Kidney glomerular epithelial cell (primary cell): ENCODE measurements at places on chromosomes 3 and 15.

GRCh38 chr3:189267981-189268613, 96.3 kb downstream of the TPRG1 start:
- peak; percentile 50 for DNase-seq

- DNase-seq: peak; percentile 75
Observed at GRCh38 chr3:190058521-190059241, 62.0 kb downstream of the P3H2 start.

- no peak for DNase-seq
Observed at GRCh38 chr15:90020021-90020735, 19.1 kb downstream of the ZNF710 start.

DNA sequence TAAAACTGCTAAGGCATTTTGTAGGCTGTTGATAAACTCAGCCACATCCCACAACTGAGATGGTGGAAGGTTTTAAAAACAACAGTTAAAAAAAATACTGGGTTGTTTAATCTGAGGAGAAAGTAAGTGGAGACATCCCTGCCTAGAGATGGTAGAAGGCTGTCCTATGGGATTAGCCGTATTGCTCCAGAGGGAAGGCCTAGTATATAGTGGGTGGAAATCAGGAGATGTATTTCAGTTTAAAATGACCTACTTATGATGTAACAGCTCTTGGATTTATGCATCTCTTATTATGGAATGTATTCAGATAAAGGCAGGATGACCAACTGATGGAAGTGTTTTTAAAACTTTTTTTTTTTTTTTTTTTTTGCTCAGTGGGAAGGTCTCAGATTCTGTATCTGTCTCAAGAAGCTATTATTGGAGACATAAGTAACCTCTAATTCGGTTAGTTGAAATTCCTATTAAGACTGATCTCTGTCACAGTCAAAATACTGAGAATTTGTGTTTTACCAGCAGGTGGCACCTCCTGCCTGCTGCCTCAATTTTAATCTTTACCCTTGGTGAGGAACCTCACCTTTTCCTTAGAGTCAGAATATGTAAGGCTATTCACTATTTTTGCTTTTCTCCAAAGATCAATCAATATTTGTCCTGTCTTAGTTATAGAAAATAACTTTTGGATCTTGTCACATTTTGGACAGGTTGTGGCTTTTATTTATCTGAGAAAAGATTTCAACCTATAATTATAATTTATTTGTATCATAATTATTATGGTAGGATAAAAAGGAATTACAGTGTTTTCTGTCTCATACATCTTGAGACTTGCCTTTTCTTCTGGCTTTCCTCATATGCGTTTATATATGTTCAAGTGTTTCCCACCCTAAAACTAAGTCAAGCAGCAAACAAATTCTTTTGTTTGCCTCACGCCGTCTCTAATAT, 63.0 kb downstream of the VPS8 start:
- no peak for DNase-seq

GRCh38 chr15:48566668-48567067, 78.8 kb downstream of the FBN1 start:
- no peak for DNase-seq

- DNase-seq: no peak
Observed at GRCh38 chr3:42507761-42508335, 5.4 kb downstream of the VIPR1 start.

- peak; percentile 20 for DNase-seq
Observed at GRCh38 chr3:110419096-110419495, 652.5 kb upstream of the NECTIN3 start.

DNA sequence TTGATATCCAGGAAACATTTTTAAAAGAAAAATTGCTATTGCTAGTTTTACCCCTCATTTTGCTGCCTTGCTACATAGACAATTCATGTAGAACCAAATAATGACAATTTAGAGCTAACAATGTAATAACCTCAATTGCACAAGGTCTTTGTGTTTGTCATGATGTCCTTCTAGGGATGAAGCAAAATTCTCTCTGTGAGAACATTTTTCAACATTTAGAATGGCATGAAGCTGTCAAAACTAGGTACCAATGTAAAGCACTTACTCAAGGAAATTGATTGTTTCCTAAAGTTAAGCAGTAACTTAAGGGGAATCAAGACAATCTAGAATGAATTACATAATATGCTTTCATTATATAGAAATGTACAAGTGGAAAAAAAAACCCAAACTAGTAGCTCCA, 7.9 kb upstream of the FGF7 start:
- DNase-seq: no peak

DNA sequence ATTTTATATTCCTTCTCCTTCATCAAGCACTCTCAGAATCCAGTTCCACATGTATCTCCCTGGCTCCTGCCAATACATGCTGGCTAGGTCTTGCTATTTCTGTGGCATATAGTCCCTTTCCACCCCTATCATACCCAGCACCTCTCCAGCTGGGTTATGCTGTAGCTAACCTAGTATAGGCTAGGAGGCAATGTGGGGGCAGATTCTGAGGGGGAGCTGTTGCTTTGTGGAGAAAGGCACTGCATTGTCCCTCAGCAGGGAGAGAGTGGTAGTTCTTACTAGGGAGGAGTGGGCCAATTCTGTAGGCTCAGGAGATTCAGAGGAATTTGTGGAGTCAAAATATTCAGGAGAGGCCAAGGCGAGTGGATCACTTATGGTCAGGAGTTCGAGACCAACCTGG, 39.4 kb upstream of the UBL7 start:
- no peak for DNase-seq

DNA sequence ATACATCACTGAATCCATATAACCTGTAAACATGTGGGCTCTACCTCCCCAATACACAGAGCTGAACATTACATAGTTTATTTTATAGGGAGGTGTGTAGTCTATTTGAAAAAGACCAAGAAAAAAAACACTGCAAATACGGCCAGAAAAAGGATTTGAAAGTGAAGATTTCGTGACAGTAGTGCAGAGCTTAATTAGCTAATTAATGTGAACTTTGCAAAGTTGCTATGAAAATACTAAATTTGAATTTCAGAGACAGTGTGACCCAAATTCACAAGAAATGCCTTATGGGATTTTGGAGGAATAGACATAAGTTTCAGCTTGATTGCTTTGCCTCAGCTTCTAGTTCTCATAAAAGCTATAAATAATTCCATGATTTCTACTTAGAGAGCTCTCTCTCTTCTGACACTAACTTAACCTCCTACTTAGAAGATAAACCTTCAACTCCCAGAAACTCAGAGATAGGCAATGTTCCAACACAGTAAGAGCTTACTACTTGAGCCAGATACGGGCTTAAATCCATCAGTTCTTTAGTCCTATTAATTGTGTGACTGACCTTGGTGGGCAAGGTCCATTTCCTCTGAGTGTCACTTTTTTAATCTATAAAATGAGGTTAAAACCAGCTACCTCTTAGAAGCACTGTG, 87.3 kb upstream of the THBS1 start:
- DNase-seq: no peak

GRCh38 chr3:114741066-114741465, 406.0 kb downstream of the ZBTB20 start:
- DNase-seq: no peak

GRCh38 chr3:117666812-117667211, 957.2 kb downstream of the TUSC7 start:
- DNase-seq: no peak

- DNase-seq: peak; percentile 78
Observed at GRCh38 chr3:73787620-73788019, 162.9 kb upstream of the PDZRN3 start.

DNA sequence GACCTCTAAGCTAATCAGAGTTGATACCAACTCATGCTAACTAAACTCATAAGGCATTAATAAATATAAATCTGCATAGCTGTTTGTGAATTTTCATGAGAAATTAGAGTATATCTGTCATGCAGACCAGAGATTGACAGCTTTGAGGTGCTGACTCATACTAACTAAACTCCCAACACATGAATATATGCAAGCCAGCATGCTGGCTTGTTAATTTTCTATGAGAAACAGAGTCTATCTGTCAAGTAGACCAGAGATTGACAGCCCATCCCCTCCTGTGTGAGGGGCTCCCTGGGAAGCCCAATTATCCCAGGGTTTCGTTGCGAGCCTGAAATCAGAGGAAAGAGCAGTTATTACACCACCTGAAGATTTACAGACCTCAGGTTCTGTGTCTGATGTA, 69.3 kb downstream of the CD47 start:
- DNase-seq: no peak

- DNase-seq: peak; percentile 34
Observed at GRCh38 chr3:56839784-56840715, 38.3 kb upstream of the ARHGEF3 start.

- peak; percentile 78 for DNase-seq
Observed at GRCh38 chr15:34049112-34049511, 10.1 kb upstream of the AVEN start.

- no peak for DNase-seq
Observed at GRCh38 chr3:105958237-105959000, 89.6 kb upstream of the CBLB start.

- DNase-seq: no peak
Observed at GRCh38 chr15:32007355-32007960, 22.9 kb upstream of the CHRNA7 start.

DNA sequence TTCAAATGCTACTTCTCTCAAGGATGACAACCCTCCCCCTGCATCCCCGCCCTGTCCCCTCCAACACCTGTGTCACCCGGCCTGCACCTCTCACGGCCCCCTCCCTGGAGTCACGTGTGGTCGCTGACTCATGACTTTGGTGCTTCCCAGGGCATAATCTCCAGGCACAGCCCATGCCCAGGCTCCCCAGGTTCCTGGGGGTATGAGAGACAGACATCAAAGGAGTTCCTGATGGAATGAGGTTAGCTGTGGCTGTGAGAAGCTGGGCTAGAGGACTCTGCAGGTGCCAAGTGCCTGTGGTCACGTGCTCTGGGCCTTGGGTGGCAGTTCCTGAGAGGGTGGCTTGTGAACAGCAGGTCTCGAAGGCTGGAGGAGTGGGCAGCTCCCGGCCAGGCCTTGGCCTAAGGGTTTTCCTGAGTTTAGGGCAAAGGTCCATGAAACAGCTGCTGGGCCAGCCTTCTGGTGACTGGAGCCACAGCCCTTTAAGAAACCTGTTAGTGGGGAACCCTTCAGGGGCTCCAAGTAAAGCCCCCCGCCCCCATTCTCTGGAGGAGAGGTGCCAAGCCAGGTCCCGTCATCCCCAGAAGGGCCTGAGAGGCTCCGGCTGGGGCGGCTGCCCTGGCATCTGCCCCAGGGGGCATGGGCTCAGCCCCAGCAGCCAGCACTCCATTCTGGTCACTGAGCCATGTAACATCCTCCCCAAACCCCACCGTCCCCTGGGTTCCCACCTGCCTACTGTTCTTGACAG, 230.0 kb downstream of the XXYLT1 start:
- no peak for DNase-seq
